Daoy (cell line): ENCODE measurements at places on chromosomes 11 and 22. TPM values are rescaled to one million over a fixed set of nuclear protein-coding genes. Genes with fewer than 3 reads are reported as not detected.
A peak's percentile ranks its signal among the peaks of the same experiment; 100 is the strongest.

DNA sequence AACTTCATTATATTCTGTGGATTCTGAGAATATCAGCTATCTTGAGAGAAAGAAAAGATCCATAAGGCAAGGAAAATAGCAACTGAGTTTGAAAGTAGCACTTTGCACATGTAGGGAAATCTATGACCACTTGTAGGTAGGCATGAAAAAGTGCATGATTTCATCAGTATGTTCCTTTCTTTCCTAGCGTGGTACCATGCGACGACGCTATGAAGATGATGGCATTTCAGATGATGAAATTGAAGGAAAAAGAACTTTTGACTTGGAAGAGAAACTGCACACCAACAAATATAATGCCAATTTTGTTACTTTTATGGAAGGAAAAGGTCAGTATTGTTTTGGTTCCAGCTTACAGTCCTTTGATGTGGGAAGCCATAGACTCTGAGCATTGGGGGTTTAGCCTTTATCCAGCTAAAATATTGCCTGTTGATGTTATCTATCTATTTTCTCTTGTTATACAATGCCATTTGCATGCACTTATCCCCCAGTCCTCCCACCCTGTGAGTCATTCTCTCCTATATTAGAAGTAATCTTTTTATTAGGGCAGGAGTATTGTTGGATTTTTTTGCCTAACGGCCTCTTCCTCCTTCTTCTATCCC is 60.9 kb downstream of the KDM2A start:
- DNase-seq: no peak

The SLC7A4 gene
- total RNA-seq: not detected in 2 replicates

DNA sequence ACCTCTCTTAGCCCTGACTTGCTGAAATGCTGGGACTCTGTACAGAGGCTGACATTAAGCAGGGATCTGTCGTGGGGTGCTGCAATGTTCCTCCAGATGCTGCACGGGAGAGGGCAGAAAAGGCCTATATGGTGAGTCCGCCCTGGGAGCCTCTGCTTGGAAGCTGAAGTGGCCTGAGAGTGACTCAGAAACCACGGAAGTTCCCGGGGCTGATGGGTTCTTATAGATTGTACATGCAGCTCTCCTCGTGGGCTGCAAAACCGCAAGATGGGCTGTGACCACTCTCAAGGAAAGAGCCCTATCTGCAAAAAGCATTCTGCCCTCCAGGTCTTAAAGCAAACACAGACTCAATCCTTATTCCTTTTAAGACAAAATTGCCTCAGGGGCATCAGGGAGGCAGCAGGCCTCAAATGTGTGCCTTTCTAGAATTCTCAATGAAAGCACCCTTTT is 5.8 kb upstream of the SLC43A3 start:
- DNase-seq: peak; percentile 91

The FOLR2 gene
- not detected in 2 replicates for total RNA-seq

The PRODH gene
- 0.11 TPM in 1 of 2 replicates, not detected in the other for total RNA-seq

The HTR3B gene
- total RNA-seq: not detected in 2 replicates

The COX8A gene
- 361 and 414 TPM in 2 replicates for total RNA-seq

The MYBPC3 gene
- not detected in 2 replicates for total RNA-seq

DNA sequence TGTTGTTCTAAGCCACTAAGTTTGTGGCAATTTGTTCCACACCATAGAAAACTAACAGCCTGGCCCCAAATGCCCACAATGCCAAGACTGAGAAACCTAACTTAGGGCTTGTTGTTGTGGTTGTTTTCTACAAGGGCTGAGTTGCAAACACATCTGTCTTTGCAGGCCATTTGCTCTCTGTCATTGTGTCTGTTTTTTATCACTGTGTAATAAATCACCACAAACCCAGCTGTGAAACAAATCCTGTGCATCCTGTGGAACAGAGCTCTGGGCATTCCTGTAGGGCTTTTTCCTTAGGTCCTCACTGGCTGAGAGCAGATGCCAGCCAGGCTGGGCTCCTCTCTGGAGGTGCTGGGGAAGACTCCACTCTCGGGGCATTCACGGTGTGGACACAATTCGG is 15.7 kb upstream of the SYT8 start:
- DNase-seq: no peak

GRCh38 chr11:124198897-124199296 is 15.8 kb downstream of the OR10D3 start:
- DNase-seq: no peak

The MOGAT2 gene
- total RNA-seq: not detected in 2 replicates

GRCh38 chr11:16891964-16892363 is 122.2 kb downstream of the PLEKHA7 start:
- peak; percentile 56 for DNase-seq

- peak; percentile 92 for DNase-seq
Measured at GRCh38 chr11:125626288-125626950, 1.5 kb downstream of the CHEK1 start.

GRCh38 chr11:16280256-16280682 is 76.1 kb downstream of the SOX6 start:
- DNase-seq: peak; percentile 62

- DNase-seq: no peak
Measured at GRCh38 chr22:43213051-43213450, 26.1 kb upstream of the TTLL12 start.

The PIK3IP1 gene
- 0.09 and 0.69 TPM in 2 replicates for total RNA-seq

DNA sequence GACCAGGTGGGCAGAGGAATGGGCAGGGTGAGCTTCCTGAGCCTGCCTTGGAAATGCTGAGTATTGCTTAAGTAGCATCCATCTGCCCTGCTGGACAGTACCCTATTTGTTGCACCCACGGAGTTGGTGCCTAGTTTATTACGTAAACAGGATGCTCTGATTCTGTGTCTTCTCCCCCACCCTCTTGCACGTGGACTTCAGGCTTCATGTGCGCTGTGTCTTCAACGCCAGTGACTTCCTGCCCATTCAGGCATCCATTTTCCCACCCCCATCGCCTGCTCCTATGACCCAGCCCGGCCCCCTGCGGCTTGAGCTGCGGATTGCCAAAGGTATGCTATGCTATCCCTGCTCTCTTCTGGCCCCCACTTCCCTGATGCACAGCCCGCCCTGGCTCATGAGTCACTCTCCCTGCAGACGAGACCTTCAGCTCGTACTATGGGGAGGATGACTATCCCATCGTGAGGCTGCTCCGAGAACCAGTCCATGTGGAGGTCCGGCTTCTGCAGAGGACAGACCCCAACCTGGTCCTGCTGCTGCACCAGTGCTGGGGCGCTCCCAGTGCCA is 5.7 kb downstream of the ZP1 start:
- peak; percentile 94 for DNase-seq

The SLC37A2 gene
- 4.1 and 4.2 TPM in 2 replicates for total RNA-seq

GRCh38 chr11:74691755-74692154 is 39.5 kb downstream of the CHRDL2 start:
- no peak for DNase-seq

The POLR2L gene
- 75.7 and 113 TPM in 2 replicates for total RNA-seq

The THY1 gene
- total RNA-seq: 146 and 189 TPM in 2 replicates

The ANO1 gene
- 0.86 and 6.0 TPM in 2 replicates for total RNA-seq

DNA sequence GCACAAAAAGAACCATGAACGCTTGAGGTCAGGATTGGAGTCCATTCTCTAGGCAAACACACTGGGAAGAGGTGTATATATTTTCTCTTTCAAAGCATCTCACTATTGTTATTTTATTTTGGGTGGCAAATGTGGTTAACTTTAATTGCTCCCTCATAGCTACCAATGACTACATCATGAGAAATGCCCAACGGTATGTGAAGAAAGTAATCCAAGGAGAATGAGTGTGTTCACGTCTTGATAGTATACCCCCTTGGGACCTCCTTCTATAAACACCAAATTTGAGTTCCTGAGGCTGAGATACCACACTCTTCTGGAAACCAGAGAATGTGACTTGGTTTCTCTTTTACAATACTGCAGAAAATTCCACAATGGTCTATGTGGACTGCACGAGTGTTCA is 15.8 kb downstream of the OR8D1 start:
- peak; percentile 23 for DNase-seq

- DNase-seq: no peak
Measured at GRCh38 chr11:18264035-18264434, 2.0 kb upstream of the SAA1 start.

DNA sequence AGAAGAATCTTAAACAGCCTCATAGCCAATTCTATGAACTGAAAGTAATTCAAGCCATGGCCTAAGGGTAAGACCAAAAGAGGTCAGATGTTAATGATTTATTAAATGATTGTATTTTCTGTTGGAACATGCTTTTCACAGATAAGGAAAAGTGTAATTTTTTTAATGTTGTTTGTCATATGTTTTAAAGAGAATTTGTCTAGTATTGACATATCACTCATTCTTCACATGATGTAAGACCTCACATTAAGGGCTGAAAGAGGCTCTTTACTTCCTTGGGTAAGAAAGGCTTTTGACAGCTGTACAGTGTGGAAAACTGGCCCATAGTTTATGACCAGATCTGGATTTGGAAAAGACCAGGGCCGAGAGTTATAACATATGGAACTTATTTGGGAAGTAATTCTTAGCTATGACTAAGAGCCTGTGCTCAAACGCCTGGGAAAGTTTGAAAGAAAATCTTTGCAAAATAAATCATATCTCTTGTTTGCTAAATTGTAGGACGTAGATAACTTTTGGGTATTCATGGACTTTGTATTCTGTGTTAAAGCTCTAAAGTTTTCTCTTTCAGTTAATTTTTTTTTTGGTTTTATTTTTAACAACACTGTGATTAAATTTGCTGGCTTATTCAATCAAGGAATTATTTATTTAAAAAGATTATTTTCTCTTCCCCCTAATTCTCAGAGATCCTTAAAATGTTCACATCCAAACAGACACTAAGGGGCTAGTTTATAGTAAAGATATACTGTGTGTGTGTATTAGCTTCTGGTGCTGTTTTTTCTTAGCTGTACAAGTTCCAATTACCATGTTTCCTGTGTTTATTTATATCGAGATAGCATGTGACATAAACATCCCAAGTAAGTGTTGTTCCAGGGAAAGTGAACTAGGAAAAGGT is 162.2 kb downstream of the ARHGAP42 start:
- DNase-seq: peak; percentile 36

DNA sequence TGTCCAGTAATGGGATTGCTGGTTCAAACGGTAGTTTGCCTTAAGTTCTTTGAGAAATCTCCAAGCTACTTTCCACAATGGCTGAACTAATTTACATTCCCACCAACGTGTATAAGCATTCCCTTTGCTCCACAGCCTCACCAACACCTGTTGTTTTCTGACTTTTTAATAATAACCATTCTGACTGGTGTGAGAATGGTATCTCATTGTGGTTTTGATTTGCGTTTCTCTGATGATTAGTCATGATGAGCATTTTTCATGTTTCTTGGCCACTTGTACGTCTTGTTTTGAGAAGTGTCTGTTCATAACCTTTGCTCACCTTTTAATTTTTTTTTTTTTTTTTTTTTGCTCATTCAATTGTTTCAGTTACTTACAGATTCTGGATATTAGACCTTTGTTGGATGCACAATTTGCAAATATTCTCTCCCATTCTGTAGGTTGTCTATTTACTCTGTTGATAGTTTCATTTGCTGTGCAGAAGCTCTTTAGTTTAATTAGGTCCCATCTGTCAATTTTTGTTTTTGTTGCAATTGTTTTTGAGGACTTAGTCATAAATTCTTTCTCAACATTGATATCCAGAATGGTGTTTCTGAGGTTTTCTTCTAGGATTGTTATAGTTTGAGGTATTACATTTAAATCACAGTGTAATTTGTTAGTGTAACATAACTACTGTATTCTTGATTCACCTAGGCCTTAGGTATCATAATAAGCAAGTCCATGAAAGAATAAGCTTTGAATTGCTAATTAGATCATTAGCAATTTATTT is 33.0 kb downstream of the CCDC34 start:
- no peak for DNase-seq
